H1 (cell line): ENCODE measurements at places on chromosomes 6 and 20. TPM values are rescaled to one million over a fixed set of nuclear protein-coding genes. Genes with fewer than 3 reads are reported as not detected.

The ENPP4 gene
- 4.2 and 4.4 TPM in 2 replicates for total RNA-seq

The NRN1 gene
- total RNA-seq = 0.26 TPM in 1 of 2 replicates, not detected in the other

GRCh38 chr6:151452750-151453427 lies 963 bp upstream of the RMND1 start:
- H3K27ac ChIP-seq = peak overlapping the region; percentile 78; the same call in 1 of the 2 replicates
- DNase-seq = no peak
- peak overlapping the region; percentile 92 for H3K4me3 ChIP-seq
- H3K27me3 ChIP-seq = no peaks in the 10 kb centered on the region

GRCh38 chr20:53245574-53245973 lies 273.4 kb downstream of the TSHZ2 start:
- H3K27ac ChIP-seq = no peak overlapping the region
- no peak overlapping the region for H3K4me3 ChIP-seq
- H3K36me3 ChIP-seq = no peaks in the 10 kb centered on the region
- H3K27me3 ChIP-seq = no peaks in the 10 kb centered on the region
- H3K4me1 ChIP-seq = no peaks in the 10 kb centered on the region

DNA sequence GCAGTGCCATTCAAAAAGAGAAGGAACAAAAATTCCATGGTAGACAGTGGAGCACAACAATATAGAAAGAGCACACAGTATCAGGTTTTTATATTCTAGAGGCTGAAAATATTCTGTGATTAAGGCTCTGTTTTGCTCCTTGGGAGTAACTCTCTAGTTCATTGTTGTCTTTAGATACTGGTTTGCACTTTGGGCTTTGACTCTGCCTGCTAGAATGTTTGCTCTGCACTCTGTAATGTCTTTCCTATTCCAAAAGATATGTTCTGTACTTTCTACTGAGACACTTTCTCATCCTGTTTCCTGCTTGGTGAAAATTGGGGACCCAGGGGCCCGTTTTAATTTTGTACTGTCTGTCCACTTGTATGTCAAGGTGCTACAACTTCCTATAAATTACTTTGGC lies 564.7 kb downstream of the BMP2 start:
- DNase-seq = no peak
- H3K4me1 ChIP-seq = no peaks in the 10 kb centered on the region
- H3K27me3 ChIP-seq = no peaks in the 10 kb centered on the region
- no peaks in the 10 kb centered on the region for H3K36me3 ChIP-seq
- H3K27ac ChIP-seq = no peak overlapping the region

GRCh38 chr6:72977114-72977513 lies 248.2 kb downstream of the KHDC1L start:
- no peaks in the 10 kb centered on the region; the same call in 1 of the 2 replicates for H3K4me1 ChIP-seq
- H3K27ac ChIP-seq = no peak overlapping the region
- no peak for DNase-seq
- H3K27me3 ChIP-seq = no peaks in the 10 kb centered on the region

DNA sequence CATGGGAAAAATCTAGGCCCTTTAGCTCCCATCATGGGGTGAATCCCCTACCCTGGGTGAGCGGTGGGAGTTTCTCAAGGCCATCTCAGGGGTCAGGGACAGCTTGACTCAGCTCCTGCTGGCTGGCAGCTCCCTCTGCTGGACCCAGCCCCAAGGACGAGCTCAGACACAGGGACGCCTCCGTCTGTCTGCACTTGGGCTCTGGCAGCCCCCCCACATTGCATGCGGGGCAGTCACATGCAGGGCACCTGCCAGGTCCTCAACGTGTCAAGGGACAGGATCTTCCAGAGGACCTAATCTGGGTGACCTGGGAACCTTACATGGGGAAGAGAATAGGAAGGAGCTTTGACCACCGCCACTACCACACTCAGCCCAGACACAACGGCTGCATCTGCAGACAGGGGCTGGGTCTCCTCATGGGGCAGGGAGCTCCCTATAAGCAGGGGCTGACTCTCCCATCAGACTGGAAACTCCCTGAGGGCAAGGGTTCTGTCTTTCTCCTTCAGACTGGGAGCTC lies 173.4 kb downstream of the MRPL14 start:
- H3K36me3 ChIP-seq = no peaks in the 10 kb centered on the region
- peaks cover 3% of the 10 kb centered on the region; the same call in 1 of the 2 replicates for H3K4me1 ChIP-seq
- no peaks in the 10 kb centered on the region for H3K27me3 ChIP-seq
- no peak overlapping the region for H3K4me3 ChIP-seq

DNA sequence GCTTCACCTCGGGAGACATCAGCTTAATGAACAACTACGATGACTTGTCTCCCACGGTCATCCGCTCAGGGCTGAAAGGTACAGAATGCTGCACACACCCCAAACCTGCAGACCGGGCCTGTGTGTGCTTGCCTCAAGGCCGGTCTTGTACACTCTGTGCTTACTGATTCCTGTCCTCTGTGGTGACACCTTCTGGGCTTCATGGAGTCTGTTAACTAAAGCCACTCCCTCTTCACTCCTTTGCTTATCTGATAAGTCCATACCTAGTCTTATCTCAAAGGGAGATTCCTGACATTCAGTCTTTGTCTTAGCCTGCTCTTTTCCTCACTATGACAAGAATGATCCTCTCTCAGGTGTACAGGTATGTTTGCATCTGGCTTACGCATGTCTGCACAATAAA lies 107.7 kb upstream of the TMEM181 start:
- peaks cover 7% of the 10 kb centered on the region for H3K36me3 ChIP-seq
- no peak overlapping the region for H3K27ac ChIP-seq
- no peak for DNase-seq
- no peaks in the 10 kb centered on the region for H3K4me1 ChIP-seq
- no peak overlapping the region for H3K4me3 ChIP-seq

GRCh38 chr6:9982215-9982614 lies 432.7 kb downstream of the TFAP2A start:
- no peak overlapping the region for H3K27ac ChIP-seq
- H3K4me3 ChIP-seq = no peak overlapping the region

GRCh38 chr20:14712302-14712739 lies 374.9 kb upstream of the FLRT3 start:
- H3K4me1 ChIP-seq = peaks cover 6% of the 10 kb centered on the region
- H3K27ac ChIP-seq = no peak overlapping the region
- no peaks in the 10 kb centered on the region for H3K27me3 ChIP-seq
- H3K4me3 ChIP-seq = no peak overlapping the region

DNA sequence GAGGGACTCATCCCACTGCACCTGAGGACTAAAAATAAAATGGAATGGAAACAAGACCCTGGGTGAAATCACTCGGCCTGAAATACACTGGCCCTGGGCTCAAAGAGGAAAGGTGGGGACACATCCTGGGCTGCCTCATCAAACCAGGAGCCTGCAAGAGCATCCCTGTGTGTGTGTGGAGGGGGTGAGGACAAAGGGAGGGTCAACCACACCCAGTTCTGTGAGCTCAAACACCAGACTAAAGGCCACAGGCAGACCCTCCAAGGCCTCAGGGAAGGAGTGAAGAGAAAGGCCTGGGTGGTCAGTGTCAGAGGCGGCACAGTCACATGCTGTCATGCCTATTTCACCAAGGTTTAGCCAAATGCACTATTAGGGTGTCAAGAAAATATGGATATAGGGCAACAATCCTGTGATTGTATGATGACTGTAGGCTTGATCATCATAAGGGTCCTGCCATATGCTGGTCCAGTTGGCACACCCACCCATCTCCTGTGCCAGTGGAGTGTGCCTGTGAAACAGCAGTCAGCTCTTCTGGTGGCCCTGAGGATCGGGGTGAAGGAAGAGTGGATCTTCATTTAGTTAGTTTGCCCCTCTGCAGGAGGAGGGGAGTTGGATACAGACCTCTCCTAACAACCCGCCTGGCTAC lies 28.9 kb downstream of the SRSF3 start:
- H3K27me3 ChIP-seq = no peaks in the 10 kb centered on the region
- H3K27ac ChIP-seq = no peak overlapping the region
- DNase-seq = no peak
- H3K4me3 ChIP-seq = no peak overlapping the region
- no peaks in the 10 kb centered on the region for H3K36me3 ChIP-seq
- H3K4me1 ChIP-seq = no peaks in the 10 kb centered on the region
